ENCODE measurements at places on chromosomes 7 and 10. TPM values are rescaled to one million over a fixed set of nuclear protein-coding genes. Genes with fewer than 3 reads are reported as not detected.
A peak's percentile ranks its signal among the peaks of the same experiment; 100 is the strongest.

The ZNF138 gene
- 0.35 TPM for total RNA-seq

The HTR5A gene
- not detected for total RNA-seq

The AOAH gene
- total RNA-seq = 0.21 TPM

DNA sequence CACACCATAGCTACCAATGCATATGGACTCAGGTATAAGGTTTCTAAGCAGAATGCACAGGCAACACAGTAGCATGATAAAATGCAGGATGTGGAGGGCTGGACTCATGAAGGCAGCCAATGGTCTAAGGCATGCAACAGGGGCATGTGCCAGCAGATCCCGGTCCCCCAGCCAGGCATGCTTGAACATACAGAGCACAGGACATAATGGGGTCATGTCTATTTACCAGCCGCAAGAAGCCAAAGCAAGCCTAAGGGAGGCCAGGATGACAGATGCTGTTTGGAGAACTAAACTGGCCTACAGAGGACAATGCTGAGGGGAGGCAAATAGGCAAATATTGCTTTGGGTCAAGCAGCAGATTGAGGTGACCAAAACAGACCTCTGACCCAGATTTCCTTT lies 60.0 kb upstream of the PDLIM1 start:
- DNase-seq = no peak

- DNase-seq = no peak
Measured at GRCh38 chr7:91397096-91397495, 132.9 kb downstream of the FZD1 start.

DNA sequence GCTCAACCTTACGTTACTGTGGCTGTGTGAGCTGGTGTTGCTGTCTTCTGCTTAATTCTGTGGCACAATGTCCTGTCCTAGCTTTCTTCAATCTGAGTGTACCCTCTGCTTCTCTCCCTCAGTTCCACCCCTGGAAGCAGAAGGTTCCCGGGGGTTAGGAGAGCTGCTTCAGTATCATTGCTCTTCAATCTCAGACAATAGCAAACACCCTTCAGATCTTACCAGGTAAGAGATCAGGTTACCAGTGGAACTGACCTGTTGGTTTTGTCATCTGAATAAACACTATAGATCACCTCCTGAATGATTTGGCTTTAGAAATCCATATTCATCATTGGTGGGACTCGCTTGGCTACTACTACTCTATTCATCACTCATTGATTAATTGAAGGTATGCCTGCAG lies 48.4 kb downstream of the DNAJB9 start:
- no peak for DNase-seq

GRCh38 chr10:78578929-78579328 lies 489.8 kb upstream of the ZMIZ1 start:
- no peak for DNase-seq

DNA sequence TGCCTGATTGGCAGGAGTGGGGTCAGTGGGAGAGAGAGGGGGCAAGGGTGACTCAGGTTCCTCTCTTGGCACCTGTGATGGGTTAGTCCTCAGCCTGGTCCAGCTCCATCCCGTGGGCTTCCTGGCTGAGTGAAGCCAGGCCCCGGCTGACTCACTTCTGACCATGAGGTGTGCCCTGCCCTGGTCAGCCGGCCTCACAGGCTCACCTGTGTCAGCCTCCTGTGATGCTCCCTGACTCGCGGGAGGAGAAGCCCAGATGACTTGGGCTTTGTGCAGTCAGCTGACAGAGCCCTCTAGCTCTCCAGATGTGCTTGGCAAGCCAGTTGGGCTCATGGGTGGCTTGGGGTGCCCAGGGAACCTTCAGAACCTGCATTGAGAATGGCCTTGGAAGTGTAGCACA lies 16.0 kb upstream of the PPIF start:
- no peak for DNase-seq

GRCh38 chr10:70490142-70490541 lies 11.6 kb downstream of the PALD1 start:
- DNase-seq = no peak

- DNase-seq = no peak
Measured at GRCh38 chr10:128451879-128452278, 325.7 kb upstream of the MKI67 start.

- DNase-seq = peak; percentile 79
Measured at GRCh38 chr10:24503461-24504320, 220.0 kb downstream of the ARHGAP21 start.

DNA sequence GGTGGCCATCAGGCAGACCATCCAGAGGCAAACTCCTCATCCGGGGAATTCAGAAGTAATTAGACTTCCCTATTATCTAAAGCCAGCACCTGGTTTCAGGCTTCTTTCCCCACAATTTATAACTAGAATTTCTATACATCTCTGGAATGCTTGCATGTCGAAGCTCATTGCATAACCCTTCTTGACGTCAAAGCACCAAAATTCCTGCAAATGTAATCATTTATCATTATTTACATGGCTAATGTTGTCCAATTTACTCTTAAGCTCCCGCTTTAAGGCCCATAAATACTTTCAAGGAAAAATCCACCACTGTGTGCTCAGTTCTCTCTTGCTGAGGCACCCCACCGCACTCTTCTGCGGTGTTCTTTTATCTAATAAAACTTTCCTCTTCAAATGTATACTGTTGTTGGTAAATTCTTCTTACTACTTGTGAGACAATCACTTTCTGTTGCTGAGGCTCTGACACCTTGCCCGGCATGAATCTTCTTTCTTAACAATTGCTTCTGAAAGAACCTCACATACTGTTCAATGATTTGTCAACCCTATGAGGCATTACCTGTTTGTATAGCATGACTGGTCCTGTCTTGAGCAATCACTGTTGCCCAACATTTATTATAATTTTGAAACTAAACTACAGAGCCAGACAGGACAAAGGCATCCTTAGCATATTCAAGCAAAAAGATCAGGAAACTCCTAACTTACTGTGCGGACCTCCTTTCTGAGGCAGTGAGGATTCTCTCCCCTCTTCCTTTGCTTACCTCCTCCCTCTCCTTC lies 17.4 kb upstream of the GPR141 start:
- DNase-seq = no peak

DNA sequence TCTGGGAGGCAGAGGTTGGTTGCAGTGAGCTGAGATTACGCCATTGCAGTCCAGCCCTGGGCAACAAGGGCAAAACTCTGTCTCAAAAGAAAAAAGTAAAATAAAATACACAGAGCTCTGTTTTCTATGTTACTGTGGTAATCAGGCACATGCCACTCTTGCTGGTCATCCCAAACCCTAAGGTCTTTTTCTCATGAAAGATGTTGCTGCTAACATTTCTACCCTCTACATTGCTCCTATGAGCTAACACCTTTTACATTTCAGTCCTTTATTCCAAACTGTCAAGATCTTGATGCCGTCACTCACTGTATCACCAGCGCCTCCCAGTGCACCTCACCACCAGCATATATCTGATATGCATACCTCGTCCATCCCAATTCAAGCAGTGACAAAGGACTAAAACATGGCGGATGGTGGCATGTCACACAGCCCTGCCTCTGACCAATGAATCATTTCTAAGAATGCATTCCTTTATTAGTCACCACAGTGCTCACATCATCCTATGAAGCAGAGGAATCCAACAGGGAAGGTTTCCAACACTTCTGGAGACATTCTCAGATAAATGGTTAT lies 4.3 kb downstream of the DAGLB start:
- no peak for DNase-seq
